ENCODE measurements at places on chromosomes 7 and 10.

- DNase-seq: no peak
Measured at GRCh38 chr10:47319784-47320183, 2.5 kb upstream of the GDF2 start.

DNA sequence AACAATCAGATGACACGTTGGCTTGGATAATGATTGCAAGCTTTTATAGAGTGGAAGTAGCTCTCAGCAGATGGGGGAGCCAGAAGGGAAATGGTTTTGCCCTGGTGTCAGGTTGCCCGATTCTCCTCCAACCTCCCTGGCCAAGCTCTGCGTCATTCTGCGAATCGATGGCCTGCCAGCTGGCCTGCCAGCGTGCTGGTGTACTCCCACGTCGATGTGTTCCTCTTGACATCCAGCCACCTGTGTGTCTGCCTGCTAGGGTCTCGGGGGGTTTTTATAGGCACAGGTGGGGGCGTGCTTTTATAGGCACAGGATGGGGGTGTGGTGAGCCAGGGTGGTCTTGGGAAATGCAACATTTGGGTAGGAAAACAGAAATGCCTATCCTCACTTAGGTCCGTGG is 4.6 kb downstream of the NET1 start:
- no peak for DNase-seq

DNA sequence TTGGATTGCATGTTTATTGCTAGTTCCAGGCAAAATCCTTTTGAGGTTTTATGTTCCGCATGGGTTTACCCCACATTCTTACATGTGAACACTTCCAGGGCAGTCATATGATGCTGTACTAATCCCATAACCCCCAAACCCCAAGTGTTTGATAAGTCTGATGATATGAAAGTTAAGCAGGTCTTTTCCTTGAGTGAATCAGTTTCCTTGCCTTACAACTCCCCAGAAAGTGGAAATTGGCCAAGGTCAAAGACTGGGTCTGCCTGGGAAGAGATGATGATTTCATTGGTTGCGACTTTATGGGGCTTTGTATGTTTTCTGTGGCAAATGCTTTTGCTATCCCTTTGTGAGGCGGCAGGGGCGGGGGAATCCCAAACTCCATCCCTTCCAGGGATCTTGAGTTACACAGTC is 24.7 kb downstream of the AFAP1L2 start:
- DNase-seq: no peak

GRCh38 chr7:13279854-13280435 is 592.5 kb downstream of the ARL4A start:
- DNase-seq: no peak

GRCh38 chr7:103391976-103392375 is 44.5 kb downstream of the PSMC2 start:
- no peak for DNase-seq

DNA sequence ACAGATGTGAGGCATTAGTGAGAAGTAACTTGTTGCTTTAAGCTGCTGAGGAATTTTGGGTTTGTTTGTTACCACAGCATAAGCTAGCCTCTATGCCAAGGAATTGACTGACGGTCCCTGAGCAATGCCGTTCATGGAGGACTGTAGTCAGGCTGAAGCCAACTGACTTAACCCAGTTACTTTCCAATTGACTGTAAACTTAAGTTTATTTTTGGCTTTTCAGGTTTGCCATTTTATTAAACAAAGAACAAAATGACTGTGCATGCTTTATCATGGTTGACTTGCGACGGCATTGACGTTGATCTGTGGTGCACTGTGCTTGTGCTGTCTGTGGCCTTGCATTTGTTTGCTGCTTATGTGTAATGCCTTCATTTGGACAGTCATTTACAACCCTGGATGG is 53.5 kb downstream of the DNAJB9 start:
- no peak for DNase-seq

- no peak for DNase-seq
Measured at GRCh38 chr7:140564643-140565042, 76.0 kb downstream of the DENND2A start.

DNA sequence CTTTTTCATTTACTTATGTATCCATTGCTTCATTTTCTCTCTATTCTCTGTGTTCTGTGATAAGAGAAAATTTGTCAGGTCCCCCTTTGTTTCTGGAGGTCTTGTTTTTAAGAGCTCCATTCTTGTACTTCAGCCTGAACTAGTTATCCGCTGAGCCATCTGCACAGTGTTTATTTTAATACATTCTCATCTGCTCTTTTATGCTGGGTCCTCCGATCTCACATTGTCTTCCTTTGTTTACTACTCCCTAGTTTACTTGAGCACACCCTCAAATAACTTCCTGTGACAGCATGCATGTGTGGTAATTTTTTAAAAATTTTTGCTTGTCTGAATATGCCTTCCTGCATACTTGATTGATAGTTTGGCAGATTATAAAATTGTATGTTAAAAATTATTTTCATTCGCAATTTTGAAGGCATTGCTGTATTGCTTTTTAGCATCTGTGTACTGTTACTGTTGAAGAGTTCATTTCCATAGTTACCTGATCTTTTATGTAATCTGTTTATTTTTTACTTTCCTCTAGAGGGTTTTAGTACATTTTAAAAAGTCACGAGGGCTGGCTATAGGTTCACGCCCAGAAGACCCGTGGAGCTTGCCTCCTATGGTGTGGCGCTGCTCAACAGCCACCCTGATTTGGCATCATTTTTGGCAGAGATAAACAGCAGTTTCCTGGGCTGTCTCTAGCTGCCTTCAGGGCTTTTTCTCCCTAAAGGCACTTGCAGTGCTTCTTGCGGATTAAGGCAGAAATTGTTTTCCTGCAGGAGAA is 31.9 kb downstream of the RSBN1L start:
- DNase-seq: no peak

DNA sequence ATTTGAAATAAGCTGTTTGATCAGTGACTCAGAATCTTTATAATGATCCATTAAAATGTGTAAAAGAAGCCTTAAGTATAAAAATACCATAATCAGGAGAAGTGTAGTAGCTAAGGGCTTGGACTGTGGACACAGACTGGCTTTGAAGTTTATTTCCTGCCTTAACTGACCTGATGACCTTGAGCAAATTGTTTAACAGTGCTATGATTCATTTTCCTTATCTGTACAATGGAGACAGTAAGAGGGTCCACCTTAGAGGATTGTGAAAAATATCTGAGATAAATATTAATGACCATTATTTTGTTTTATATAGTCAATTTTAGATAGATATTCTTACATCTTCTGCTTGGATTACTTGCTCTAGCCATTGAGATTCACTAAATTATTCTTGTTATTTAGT is 13.3 kb upstream of the RPA3 start:
- no peak for DNase-seq

- DNase-seq: no peak
Measured at GRCh38 chr7:48426966-48427555, 255.8 kb downstream of the ABCA13 start.

GRCh38 chr7:142120524-142120923 is 9.0 kb downstream of the MGAM2 start:
- DNase-seq: no peak

DNA sequence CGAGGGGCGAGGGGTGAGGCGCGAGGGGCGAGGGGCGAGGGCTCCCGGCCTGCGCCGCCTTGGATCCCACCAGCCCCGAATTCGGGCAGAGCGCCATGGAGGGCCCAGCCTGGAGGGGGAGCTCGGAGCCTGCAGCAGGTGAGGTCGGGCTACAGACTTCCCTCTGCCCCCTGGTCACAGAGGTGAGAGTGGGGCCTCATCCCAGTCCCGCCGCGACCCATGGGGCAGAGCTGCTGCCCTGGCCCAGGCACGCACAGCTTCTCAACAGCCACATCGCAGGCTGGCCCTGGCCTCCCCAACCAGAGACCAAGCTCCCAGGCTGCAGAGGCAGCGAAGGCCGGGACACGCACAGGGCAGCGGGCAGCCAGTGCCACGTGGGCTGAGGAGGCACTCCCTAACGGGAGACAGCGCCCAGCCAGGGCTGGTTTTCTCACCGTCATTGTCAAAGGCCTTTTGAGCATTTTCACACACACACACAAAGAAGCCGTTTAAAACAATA is 191.8 kb downstream of the PTPRN2 start:
- no peak for DNase-seq

DNA sequence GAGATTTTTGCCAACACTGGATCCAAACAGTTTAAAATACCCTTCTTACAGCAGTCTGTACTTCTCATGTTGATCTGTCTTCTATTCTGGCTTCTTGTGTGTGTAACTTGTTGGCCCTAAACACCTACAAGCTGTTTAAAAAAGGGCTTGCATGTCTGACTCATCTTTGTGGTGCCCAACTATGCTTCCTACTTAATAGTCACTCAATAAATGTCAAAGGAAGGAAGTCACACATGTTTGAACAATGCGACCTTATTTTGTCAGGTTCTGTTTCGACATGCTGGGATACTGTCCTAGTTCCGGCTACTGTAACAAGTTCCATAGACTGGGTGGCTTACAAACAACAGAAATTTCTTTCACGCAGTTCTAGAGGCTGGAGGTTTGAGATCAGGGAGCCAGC is 9.4 kb upstream of the GRK5 start:
- DNase-seq: no peak

- DNase-seq: no peak
Measured at GRCh38 chr7:11412036-11412435, 420.0 kb downstream of the THSD7A start.

DNA sequence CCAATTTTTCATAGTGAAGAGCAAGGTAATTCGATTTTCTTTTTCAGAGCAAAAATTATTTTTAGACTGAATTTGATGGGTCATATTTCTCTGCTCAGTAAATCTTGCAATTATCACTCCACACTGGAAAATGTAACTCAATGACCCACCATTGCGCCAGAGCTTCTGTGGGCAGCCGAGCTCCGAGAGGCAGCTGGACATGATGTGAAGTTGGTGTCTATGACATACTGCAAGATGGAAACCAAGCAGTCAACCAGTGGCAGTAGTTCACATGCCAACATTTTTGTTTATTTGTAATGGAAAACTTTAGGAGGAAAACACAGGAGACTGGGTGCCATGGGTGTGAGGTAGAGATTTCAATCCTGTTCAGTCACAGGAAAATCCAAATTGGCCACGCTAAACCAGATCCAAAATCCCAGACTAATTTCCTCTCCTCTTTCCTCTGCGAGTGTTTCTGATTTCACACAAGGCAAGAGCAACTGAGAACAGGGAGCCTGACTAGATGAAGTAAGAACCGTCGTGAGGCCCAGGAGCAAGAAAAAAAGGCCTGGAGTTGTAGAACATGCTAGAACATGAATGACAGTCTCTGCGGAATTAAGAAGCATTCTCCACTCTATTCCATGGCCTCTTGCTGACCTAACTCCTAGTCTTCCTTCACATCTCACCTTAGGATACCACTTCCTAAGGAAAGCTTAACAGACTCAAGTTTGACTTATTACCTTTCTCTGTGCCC is 39.3 kb downstream of the CALD1 start:
- DNase-seq: no peak

GRCh38 chr7:70188901-70189650 is 590.8 kb downstream of the AUTS2 start:
- no peak for DNase-seq

Data from T-helper 1 cell (primary cell).